ENCODE measurements at places on chromosomes 1 and 21.

DNA sequence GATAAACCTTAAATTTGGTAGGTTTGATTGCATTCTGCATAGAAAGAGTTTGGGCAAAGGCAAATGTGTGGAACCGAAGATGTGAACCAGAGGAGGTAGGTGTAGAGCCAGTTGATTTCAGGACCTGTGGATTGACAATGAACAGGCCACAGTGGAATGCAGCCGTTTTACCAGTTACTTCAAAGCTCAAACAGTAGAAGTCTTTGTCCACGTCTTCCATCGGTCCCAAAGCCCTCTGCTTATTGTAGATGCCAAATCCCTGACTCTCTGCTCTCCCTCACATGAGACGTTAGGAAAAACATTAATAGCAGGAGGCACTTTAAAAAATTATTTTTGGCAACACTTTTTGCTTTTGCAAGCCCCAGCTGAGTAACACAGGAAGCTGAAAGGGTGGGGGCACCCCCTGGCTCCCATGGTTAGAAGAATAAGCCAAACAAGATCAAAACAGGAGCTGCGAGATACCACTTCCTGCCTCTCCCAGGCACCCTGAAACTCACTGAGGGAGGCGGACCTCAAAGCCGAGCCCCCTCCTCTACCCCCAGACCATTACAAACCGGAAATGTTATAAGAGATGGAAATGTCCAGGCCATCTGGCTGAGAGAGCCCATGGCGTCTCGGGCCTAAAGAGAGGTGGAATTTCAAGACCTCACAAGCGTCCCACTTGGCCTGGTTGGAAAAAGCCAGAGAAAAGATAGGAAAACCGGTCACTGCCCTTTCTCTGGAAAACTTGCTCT, 13.5 kb downstream of the TRAF3IP3 start:
- DNase-seq: peak; percentile 57

- DNase-seq: no peak
Measured at GRCh38 chr1:65725064-65725463, 67.6 kb upstream of the PDE4B start.

DNA sequence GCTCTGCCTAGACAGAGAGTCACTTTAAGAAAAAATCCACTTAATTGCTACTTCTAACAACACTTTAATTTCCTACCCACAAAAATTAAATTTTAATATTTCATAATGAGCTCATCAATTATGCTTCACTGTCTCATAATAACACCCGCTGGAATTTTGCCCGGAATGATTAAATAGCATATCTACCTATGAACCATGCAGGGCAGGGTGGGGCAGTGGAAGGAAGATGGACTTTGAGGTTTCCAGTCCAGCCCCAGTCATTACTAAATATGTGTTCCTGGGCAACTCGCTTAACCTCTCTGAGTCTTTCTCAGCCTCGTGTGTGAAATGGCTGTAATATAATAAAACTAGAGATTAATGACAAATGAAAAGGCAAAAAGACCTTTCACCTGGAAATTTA, 32.8 kb upstream of the SLC45A1 start:
- DNase-seq: no peak

GRCh38 chr1:20346433-20346832, 55.8 kb downstream of the VWA5B1 start:
- no peak for DNase-seq

DNA sequence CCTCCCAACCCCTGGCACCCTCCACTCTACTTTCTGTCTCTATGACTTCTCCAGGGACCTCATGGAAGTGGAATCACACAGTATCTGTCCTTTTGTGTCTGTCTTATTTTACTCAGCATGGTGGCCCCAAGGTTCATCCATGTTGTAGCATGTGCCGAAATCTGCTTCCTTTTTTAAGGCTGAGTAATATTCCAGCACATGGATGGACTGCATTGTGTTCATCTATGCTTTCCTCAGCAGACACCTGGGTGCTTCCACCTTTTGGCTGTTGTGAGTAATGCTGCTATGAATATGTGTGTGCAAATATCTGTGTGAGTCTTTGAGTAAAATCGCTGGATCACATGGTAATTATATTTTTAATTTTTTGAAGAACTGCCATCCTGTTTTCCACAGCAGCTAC, 1.6 kb upstream of the PFKL start:
- DNase-seq: no peak

DNA sequence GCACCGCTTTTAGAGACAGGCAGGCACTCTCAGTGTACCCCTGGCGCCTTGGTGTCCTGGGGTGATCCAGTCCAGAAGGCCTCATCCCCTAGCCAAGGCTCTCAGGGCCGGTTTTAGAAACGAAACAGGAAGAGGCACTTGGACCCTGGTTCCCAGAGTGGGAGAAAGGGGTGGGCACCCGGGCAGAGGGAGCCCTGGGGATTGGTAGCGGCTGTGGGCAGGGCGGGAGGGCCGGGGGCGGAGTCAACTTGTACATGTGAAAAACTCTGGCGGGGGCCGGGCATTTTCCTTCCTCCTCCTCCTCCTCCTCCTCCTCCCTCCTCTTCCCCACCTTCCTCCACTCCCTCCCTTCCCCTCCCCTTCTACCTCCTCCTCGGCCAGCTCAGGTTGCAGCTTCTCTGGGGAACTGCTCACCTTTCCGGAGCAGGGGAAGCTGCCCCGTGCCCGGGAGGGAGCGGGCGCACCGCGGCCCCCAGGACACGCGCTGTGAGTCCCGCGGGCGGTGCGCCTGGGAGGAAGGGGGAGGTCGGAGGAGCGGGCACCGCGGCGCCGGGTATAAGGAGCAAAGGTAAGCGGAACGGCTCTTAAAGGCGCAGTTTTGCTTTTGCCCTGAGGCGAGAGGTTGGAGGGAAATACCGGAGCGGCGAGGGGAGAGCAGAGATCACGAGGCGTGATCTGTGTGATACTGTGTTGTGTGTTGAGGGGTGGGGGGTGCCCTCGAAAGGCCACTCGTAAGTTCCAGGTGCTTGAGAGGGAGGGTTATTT, at the start of gene CDK18:
CDK18 (plus strand) TSS at position 359 of the 765 bp plus-strand sequence. CDS start 18,499 bp downstream, outside the sequence.
- DNase-seq: peak; percentile 41

GRCh38 chr21:44881198-44881872, 7.8 kb upstream of the PTTG1IP start:
- DNase-seq: no peak

- DNase-seq: no peak
Measured at GRCh38 chr1:248688527-248689298, 13.9 kb downstream of the OR14I1 start.

- DNase-seq: no peak
Measured at GRCh38 chr1:43137445-43138052, 34.5 kb downstream of the EBNA1BP2 start.

DNA sequence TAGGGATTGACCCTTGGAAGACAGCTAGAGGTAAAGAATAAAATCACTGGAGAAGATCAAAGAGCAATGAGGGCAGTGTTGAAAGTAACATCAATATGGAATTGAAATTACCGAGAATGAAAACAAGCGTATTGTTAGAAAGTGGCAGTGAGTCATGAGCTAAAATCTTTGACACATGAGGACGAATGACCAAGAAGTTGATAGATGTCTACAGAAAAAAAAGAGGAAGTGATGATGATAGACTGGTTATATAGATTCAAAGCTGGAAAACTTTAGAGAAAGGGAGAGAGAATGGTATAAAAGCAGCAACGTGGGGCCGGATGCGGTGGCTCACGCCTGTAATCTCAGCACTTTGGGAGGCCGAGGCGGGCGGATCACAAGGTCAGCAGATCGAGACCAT, 12.5 kb upstream of the DNM3 start:
- no peak for DNase-seq

DNA sequence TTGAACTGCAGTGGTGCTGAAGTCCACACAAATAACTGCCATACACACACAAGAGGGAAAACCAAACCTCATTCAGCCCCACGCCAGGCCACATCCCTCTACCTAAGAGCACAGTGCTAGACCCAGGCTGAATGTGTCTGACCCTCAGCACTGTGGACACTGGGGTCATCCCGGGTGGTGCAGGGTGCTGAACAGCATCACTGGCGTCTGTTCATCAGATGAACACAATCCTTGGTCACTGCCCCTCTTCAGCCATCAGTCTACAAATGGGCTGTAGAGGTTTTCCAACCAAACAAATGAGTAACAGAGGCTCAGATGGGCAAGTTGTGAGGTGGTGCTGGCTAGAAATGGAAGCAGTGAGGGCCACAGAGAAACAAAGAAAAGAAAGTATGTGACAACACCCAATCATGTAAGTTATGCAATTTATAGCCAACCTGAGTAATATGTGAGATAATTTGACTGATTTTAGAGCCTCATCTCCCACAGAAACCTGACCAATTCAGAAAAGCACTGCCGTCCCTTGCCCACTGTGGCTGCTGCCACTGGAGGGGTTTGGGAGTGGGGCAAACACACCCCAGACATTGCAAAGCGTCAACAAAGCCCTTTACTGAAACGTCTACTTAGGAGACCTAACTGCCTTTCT, 27.9 kb downstream of the GNB1 start:
- DNase-seq: no peak

DNA sequence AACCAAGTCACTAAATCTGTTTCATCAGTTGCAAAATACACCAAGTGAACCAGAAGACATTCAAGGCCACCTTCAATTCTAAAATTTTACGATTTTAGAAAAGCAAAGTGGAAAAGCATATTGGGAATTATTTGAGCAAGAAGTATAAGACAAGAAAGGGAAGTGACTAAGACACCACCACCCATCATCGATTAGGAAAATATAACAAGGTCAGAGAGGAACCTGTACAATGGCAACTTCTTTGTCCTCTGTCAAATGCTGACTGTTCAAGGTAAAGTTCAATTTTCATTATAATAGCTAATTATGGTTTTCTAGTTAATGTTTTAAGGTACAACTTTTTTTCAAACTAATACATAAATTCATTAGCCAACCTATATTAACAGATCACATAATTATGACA, 10.8 kb downstream of the FRRS1 start:
- no peak for DNase-seq

DNA sequence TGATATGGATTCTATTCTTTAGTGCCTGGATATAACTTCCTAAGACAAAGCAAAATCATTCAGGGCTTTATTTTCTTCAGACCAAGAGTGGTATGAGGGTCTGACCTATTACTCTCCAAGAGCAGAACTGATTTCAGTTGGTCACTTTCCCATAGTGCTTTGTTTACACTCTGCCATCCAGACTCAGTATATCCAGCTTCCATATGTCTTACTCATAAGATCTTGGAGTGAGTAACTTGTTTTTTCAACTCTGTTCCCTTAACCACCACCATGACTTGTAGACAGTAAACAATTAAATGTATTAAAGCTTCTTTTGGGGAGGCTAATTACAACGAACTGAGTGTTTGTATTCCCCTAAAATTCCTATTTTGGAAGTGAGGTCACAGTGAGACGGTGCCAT, 83.4 kb downstream of the USP24 start:
- no peak for DNase-seq

GRCh38 chr21:37233551-37234146, 33.5 kb downstream of the VPS26C start:
- DNase-seq: no peak

GRCh38 chr1:150001415-150001814, 9.1 kb downstream of the OTUD7B start:
- no peak for DNase-seq

- no peak for DNase-seq
Measured at GRCh38 chr1:46820560-46821060, 21.8 kb downstream of the CYP4B1 start.

DNA sequence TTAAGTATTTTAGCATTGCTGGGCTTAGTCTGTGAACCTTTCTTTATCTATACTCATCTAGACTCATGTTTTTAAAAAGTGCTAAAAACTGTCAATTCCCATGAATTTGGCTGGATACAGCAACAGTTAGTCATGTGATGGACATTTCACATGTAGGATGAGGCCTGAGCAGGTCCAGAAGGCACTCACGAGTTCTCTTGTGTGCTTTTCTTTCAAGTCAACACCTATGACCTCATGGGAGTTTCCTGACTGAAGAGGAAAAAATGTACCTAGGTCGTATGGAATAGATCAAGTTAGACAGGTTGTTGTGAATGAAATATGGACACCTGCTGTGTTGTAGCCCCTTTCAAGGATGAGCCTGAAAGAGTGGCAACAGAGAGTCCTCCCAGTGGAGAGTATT, 394.2 kb downstream of the DUSP10 start:
- no peak for DNase-seq

DNA sequence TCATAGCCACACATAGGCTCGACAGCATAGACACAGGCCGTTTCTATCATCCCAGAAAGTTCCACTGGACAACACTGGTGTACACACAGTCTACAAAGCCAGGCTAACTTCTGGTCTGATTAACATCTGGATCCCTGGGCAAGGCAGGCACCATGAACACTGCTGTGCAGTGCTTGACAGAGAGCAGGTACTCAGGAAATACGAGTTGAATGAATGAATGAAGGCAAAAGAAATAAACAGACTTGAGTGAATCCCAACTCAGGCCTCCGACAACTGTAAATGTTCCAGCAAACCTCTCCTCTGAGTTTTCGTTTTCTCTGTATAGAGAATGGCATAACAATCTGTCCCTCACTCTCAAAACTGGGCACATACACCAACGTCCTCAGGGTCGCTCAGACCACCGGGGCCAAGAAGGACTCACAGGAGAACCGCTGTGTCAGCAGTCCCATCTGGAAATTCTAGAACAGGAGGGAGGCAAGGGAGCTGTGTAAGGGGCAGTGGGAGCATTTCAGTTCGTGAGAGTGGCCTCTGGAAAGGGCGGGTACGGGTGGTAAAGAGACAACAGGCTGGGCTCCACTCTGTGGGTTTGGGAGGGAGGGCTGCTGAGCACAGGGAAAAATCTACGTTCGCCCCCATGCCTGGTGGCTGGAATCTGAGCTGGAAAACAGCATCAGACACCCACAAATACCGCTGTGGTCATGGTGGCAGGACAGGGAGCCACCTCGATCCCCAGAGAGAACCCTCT, 15.1 kb upstream of the ECE1 start:
- DNase-seq: no peak

- no peak for DNase-seq
Measured at GRCh38 chr1:78095593-78095992, 49.8 kb downstream of the GIPC2 start.

DNA sequence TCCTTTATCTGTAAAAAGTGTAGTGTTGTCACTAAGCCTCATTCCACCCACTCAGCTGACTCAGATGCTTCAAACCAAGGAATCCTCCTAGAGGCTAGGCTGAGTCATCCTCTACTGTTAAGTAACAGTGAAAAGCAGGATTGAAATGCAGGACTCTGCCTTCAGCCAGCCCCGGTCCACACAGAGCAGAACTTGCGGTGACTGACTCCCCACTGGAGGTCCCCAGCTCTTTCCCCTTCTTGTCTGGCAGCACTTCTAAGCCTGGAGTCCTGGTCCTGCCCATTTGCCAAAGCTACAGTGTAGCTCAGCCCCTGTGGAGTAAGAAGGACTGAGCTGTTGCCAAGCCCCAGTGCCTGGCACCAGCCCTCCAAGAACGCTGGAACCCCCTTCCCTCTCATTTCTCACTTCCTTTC, 1.7 kb downstream of the RAB7B start:
- DNase-seq: no peak

Data from activated naive CD4-positive, alpha-beta T cell (primary cell).